ENCODE measurements at places on chromosomes 5 and 9.

DNA sequence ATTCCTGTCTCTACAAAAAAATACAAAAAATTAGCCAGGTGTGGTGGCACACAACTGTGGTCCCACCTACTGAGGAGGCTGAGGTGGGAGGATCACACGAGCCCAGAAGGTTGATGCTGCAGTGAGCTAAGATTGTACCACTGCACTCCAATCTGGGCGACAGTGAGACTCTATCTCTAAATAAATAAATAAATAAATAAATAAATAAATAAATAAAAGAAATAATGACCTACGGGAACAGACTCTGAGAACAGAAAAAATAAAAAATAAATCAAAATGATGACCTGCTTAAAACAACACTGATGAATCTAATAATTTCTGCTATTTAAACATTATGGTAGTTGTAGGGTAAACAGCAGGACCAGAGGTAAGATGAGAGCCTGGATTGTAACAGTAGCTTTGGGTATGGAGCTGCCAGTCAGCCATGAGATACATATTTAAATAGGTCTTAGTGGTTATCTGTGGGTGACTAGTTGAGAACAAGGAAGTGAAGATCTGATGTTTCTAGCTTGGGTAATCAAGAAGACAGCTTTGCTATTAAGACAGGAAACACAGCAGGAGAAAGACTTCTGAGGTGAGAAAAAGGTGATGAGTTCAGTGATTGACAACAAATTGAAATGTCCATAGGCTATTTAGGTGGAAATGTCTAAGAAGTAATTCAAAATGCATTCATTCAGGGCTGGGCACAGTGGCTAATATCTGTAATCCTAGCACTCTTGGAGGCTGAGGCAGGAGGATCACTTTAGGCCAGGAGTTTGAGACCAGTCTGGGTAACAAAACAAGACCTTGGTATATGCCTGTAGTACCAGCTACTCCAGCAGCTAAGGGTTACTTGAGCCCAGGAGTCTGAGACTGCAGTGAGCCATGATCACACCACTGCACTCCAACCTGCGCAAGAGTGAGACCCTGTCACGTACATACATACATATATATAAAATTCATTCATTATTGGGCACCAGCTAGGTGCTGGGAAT lies 11.0 kb downstream of the RNF145 start:
- DNase-seq, result no peak

- no peak for DNase-seq
Observed at GRCh38 chr9:26413611-26414010, 479.0 kb downstream of the CAAP1 start.

- DNase-seq, result no peak
Observed at GRCh38 chr5:14258840-14259239, 115.7 kb downstream of the TRIO start.

DNA sequence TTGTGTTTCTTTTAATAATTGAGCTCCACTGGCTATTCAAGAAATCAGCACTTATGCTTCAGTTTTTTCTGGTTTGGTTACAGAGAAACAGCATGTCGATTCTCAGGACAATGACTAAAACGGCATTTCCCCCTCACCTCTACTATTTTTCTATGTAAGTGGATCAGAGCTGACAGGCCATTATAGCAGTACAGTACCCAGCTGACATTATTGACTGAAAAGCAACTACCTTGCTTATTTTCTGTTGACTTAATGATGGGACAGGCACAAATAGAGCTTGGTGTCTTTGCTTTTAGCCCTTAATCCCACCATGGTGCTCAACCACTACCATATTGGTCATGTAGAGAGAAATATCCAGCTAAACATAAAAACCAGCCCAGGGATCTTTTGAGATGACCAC lies 35.4 kb upstream of the CCNG1 start:
- DNase-seq, result no peak

- DNase-seq, result no peak
Observed at GRCh38 chr5:91464886-91465646, 81.9 kb upstream of the ARRDC3 start.

GRCh38 chr9:34341659-34342295 lies 12.4 kb downstream of the NUDT2 start:
- DNase-seq, result no peak

DNA sequence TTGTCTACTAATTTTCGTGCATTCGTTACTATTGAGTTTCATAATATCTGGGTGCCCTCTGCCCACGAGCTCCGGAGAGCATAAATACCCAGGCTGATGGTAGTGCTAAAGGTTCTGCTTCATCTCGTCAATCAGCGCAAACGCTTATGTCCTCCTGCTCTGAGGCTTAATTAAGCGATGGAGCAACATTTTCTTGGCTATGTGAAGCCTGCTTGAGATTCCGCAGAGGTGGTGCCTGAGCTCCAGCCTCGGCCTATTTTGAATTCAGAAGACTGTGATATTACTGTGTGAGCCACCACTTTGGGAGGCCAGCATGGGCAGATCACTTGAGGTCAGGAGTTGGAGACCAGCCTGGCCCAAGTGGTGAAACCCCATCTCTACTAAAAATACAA lies 44.8 kb downstream of the ANXA2R start:
- DNase-seq, result no peak

DNA sequence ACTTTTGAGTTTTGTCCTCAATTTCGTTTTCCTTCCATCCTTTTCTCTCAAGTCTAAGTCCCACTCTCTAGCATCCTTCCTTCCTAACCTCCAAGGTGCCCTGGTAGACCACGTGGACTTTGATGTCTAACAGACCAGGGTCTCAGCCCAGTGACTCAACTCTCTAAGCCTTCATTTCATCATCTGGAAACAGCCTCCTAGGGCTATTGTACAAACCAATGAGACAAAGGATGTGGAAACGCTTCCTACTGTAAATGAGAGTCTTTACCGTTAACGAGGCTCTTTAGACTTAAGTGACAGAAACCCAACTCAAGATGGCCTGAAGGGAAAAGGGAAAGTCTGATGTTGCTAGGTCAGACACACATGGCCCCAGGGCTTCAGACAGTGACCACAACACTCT lies 49.2 kb upstream of the CPLX2 start:
- no peak for DNase-seq

DNA sequence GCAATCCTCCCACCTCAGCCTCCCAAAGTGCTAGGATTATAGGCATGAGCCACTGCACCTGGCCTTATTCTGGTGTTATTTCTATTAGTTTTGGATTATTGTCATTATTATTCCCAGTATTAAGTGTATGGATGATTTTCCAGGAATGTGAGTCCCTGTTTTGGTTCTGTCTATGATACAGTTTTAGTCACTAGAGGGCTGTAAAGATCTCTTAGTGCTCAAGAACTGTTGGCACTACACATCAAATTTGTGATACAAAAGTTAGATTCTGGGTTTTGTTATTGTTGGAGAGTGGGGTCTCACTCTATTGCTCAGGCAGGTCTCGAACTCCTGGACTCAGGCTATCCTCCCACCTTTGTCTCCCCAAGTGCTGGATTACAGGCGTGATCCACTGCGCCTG lies 12.1 kb downstream of the CCL28 start:
- no peak for DNase-seq

- no peak for DNase-seq
Observed at GRCh38 chr5:30100148-30100713, 1093.3 kb upstream of the CDH6 start.

DNA sequence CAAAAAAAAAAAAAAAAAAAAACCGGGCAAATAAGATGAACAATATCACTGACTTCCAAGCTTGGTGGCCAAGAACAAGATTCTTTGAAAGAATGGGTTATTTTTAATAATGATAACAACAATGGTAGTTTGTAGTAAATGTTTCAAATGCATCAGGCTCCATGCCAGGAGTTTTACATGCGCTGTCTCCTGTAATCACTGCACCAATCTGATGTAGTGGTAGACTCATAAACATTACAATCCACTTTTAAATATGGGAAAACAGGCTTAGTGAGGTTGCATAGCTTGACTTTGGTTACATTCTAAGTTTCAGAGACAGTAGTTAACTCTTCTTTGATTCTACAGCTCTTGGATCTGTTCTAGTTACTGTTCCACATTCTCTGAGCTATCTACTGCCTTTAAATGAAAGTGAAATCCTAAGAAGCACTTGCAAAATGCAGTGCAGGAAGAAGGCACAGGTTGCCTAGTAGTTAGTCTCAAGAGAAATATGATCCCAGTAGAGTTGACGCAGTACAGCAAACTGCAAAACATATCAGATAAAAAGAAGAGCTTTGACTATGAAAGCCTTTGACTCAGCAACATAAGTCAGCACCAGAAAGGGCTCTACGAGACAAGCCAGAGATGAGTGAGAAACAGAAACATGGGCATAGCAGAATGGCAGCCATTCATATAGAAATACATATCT lies 62.1 kb downstream of the PDE4D start:
- DNase-seq, result no peak

DNA sequence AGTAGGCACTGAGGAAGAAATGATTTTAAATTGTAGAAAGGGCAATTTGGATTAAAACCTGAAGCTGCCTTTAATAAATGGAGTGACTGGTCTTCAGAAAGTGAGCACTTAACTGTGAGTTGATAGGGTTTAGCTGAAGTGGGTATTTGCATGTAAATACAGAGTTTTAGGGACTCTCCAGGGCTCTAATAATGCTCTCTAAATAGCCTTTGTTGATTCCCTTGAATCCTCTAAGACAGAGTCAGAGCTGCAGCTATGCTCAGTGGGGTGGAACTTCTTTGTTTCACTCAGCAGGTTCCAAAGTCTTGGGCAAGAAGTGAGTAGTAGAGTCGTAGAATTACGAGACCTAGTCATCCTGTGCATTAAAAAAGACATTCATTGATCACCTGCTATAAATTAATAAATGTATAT lies 21.4 kb downstream of the GLRA1 start:
- DNase-seq, result no peak

GRCh38 chr5:176606032-176606431 lies 3.9 kb downstream of the GPRIN1 start:
- DNase-seq, result no peak

GRCh38 chr9:90915693-90916092 lies 114.1 kb downstream of the SYK start:
- DNase-seq, result no peak

- DNase-seq, result no peak
Observed at GRCh38 chr5:146878476-146879172, at the start of gene PPP2R2B. Gene PPP2R2B (minus strand): TSS chr5:146878757.

DNA sequence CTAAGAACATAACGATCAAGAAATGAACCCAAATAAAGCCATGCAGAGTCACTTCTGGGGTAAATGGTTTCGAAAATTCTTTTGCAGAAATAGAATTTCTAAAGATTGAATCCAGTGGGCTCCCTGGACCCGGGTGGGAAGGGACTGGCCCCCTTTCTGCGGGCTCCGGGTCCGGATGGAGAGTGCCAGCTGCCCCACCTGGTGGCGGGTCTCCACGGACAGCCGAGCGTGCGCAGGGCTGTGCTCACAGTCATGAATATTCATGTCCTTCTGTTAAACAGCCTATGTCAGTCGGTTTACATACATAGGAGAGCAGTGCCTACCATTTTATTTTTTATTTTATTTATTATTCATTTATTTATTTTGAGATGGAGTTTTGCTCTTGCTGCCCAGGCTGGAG lies 4.7 kb upstream of the PPP1R26 start:
- no peak for DNase-seq

GRCh38 chr5:157677931-157678330 lies 6.6 kb downstream of the C5orf52 start:
- no peak for DNase-seq

DNA sequence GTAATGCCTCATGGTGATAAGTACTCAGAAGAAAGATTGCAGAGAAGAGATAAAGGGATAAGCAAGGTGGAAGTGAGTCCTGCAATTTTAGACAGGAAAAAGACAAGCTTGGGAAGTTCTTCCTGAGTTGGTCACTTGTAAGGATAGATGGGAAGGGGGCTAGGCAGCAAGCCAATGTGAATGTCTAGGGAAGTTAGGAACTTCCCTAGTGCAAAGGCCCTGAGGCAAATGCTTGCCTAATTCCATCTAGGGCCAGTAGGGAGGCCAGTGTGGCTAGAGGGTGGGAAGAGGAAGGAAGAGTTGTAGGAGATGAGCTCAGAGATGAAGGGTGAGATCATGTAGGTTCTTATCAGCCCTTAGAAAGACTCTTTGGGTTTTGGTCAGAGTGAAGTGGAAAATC lies 206.6 kb downstream of the MAT2B start:
- DNase-seq, result no peak

DNA sequence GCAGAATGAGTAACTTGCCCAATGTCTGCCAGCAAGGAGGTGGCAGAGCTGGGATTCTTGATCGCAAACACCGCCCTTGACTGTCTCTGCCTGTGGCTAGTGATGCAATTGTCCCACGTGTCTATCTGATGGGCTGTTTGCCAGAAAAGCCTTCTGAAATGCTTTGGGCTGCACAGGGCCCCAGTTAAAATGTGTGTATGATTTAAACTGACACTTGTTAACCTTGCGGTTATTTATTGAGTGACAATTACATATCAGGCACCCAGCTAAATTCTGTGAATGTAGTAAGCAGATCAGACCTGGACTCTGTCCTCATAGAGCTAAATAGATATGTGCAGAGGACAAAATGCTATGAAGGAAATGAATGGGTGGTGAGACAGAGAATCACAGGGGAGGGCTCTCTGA lies 11.6 kb upstream of the IL12B start:
- DNase-seq, result no peak

DNA sequence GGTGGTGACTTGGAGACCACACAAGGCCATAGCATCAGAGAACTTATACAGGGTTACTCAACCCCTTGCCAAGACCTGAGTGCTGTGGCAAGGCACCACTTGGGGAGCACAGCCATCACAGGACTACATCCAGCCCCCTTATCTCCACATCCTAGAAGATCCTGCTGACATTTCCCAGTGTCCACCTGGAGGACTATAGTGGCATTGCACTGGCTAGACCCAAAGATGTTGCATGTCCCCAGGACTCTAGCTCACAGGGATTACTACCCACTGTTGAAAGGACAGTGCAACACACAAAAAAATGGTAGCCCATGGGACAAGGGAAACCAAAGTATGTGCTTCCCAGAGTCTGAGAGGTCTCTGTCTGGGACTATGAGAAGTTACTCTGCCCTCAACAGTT lies 411.1 kb upstream of the NUDT12 start:
- no peak for DNase-seq

DNA sequence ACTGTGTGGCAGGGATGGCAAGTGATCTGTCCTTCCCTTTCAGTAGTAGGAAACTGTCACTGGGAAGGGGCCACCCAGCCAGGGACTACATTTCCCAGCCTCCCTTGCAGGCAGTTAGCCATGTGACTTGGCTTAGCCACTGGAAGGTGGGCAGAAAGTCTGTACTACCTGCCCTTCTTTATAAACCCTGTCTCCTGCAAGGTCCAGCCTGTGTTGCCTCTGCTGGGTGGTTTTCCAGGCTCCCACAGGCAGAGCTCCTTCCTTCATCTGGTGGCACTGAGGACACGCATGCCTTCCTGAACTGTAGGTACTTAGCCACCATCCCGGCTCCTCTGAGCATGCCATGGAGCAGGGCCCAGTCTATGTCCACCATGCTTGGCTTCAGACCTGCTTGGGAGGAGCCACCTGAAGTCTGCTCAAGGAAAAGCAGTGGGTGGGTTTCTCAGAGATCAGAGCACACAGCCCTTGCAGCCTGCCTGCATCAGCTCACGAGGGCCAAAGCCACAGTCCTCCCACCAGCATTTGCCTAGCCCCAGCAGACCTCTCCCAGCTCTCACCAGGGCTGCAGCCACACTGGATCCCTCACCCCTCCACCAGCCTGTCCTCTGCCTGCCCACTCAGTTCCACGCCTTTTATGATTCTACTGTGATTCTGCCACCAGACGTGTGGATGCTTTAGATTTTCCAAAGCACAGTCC lies 16.7 kb upstream of the SLC25A51 start:
- DNase-seq, result no peak
